Esophagus squamous epithelium (tissue), 5 donors: ENCODE measurements at places on chromosomes 1 and 21.

DNA sequence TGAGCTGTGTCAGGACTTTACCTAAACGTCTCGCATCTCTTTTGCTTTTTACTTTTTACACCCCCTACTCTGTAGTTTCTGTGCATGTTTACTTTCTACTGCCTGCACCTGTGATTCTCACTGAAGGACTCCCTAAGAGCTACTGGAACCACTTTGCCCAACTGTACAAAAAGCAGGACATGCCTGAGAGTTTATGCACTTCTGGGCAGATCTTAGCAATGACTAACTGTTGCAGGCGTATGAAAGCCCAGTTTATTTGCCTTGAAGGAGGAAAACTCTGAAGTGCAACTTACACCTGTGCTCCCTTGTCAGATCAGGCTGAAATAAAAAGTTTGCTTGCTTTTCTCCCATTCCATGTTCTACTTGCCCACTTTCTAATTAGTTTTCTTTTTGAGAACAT, 467.0 kb upstream of the USP24 start:
- no peak for DNase-seq

DNA sequence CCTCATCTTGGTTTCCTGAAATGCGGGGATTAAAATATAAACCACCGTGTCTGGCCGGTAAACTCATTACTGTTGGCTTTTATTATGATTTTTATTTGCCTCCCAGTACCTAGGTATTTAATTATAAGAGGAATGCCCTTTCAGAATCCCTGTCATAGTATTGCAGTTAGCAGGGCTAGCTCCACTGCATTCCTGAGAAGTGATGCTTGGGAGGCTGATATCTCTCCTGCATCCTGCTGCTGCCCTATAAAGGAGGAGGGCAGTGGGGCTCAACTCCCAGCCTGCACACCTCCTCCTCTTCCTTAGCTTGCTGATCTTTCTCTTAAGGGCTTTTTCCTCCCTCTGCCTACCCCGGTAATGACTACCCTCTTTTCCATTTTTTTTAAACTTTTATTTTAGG, 19.9 kb upstream of the DISC1 start:
- DNase-seq = no peak

DNA sequence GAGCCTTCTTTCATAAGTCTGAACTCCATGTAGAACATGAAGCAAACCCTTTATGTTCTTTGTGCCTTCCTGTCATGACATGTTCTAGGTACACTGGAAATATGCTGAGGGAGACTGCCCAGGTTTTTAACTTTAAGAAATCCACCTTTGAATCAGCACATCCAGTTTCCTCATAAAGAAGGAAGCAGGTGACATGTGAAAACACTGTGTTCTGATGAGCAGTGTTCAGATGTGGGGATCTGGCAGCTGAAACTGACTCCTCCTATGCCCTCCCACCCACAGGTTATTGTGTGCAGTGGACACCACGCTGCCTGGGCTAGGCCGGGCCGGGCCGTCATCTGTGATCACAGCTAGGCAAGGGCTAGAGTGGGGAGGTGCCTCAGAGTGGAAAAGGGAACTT, 51.1 kb downstream of the CNN3 start:
- no peak for DNase-seq

DNA sequence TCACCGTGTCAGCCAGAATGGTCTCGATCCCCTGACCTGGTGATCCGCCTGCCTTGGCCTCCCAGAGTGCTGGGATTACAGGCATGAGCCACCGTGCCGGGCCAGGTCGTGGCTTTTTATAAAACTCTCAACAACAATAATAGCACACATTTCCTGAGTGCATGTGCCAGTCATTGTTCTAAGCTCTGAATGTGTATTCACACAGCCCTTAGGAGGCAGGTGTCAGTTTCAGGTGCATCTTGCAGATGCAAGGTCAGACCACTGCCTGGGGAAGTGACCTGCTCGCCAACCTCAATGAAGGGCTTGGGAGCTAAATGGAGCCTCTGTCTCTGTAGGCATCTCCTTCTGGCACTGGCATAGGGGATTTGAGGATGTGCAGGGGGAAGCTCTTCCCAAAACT, 1.6 kb upstream of the LEFTY2 start:
- no peak for DNase-seq

DNA sequence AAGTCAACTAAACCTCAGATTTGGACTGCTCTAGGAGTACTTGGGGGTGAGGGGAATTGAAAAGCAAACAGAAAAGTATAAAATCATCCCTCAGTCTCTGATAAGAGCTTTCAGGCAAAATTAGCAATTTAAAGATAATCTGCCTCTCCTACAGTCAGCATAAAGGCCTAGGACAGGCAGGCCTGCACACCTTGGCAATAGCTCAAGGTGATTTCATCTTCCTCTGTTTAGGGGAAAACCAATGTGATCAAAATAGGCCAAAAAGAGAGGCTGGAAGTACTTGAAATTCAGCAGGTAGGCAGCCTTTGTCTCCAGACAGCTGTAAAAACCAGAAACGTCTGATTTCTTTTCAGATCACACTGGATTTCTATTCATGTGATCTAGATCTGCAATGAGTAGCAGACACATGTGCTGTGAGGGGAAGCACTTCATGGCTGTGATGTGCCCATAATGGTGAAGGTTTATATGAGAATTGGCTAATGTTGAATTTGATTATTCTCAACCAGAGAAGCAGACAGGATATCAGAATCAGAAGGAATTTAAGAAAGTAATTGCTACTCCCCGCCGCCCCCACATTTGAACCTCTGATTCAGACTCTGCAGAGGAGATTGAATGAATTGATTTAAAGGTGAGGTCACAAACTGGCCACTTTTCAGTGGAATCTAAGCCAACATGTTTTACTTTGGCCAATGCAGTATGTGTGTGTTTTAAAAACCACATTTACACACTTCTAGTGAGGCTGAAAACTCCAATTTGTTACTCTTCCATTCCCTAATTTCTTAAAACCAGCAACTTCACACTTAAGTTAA, 45.8 kb upstream of the DNASE2B start:
- DNase-seq = no peak

DNA sequence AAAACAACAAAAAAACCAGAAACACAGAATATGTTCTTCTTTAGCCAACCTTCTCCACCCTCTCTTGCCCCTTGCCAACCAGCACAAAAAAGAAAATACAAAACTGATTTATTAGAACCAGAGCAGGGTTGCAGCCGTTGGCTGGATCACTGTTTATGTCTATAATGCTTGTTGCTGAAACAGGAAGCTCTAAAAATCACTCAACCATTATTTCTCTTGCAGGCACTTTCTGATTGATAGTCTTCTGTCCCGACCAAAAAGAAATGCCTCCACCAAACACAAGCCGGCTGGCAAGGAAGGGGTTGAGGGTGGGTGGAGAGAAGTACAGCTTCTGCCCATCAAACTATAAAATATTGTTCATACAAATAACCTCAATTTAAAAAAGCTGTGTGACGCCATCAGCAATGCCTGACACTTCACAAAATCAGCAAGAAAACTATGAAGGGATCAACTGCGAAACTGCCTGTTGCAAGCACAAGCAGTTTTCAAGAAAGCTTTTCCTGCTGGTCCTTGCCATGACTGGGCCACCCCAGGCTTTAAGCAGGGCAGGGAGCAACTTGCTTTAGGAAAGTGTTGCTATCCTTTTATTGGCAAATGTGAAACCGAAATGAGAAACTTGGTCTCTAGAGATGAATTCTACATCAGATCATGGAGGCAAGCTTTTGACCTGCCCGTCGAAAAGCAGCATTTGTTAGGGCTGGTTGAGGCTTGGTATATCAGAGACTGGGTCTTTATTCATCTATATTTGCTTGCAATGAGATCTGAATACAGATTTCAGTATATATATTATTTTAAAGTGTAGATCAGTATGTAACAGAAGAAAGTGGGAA, 174.2 kb downstream of the RUNX1 start:
- no peak for DNase-seq

GRCh38 chr1:245772325-245772724, 617.5 kb downstream of the KIF26B start:
- DNase-seq = no peak

- no peak for DNase-seq
Measured at GRCh38 chr1:211335522-211336157, 9.0 kb downstream of the TRAF5 start.

GRCh38 chr1:225995919-225996864, 3.0 kb downstream of the SDE2 start:
- DNase-seq = no peak

DNA sequence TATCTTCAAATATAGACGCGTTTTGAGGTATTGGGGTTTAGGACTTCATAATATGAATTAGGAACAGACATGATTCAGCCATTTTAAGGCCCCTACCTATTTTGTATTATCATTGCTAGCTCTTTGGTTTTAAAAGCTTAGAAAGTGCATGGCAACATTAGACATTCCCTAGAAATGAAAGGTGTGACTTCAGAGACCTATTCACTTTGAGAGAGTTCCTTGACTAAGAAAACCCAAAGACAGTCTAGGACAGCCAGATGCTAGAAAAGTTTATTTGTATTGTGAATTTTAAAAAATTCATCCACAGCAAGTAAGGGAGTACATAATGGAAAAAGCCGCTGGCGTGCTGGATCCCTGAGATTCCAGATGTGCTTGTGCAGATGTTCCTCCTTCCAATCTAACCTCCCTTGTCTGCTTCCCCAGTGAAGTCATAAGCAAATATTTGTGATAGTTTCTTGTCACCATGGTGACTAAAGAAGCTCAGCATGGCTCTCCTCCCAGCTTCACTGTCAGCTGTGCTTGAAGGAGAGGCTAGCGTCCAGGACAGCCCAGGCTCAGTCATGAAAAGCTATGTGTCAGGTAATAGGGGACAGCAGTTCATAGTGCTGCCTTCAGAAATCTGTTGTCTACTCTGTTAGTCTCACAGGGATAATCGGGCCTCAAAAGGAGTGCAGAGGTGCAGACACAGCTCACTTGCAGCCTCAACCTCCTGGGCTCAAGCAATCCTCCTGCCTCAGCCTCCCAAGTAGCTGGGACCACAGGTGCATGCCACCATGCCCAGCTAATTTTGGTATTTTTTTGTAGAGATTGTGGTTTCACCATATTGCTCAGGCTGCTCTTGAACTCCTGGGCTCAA, 34.8 kb downstream of the KPNA6 start:
- DNase-seq = no peak
